ENCODE measurements at places on chromosomes 4 and X.

GRCh38 chr4:82046796-82047195, 327.0 kb downstream of the HNRNPD start:
- no peak for DNase-seq

GRCh38 chr4:125663896-125664767, 349.4 kb downstream of the FAT4 start:
- DNase-seq = no peak

GRCh38 chrX:32745323-32745722, 466.0 kb downstream of the DMD start:
- DNase-seq = no peak

DNA sequence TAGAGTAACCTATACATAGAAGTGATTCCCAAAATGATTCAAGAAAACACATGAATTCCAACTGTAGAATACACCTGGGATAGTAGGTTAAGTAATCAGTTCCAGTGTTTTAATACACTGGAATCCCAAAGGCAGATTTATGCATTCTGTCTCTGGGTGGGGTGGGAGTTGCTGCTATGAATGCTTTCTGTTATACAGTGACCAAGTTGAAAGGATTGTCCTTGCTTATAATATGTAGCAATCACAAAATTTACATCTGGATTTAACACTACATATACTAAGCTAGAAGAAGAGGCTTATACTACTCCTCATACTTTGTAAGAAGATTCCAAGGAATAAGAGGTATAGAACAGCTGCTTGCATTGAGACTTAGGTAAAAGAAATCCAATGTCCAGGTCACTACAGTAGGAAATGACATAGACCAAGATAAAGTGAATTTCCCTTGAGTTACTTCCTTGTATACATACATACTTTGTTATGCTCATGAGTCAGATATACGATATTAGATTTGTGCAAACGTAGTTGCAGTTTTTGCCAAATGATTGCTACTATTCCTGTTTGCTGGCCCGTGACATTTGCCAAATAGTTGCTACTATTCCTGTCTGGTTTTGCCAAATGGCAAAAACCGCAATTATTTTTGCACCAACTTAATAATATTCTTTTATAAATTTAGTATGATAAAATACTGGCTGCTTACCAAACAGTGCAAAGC, 210.5 kb upstream of the DIAPH2 start:
- DNase-seq = no peak

DNA sequence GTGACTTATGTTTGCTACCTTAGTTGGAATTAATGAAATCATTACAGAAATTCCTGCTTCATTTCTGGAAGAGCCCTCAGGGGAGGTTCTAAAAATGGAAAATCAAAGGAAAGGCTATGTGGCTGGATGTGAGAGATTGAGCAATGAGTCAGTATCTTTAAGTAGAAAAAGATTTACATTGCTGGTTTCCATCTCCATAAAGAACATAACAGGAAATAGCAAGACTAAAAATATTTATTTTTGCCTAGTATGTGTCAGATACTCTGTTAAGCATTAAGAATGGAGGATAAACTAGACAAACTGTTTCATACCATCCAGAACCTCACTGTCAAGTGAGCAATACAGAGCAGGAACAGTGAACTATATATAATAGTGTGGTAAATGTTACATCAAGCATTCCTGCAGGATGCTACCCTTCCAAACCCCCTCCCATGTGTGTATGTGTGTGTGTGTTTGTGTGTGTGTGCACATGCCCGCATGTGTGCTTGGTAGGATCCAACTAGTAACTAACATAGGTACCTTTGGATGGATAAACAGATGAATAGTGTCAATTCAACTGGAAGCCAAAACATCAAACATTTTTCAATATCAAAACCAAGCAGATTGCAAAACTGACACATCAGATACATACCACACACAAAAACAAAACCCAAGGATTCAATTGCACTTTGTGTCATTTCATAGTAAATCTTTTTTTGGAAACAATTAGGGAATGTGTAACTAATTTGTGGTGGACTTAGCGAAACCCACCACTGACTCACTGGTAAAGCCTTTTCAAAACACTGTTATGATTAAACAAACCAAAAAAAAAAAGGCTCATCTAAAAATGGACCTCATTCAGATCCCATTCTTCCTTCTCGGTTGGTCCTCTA, 223.4 kb downstream of the SHROOM3 start:
- DNase-seq = peak; percentile 47

- peak; percentile 85 for DNase-seq
Measured at GRCh38 chr4:825063-825970, 612 bp downstream of the CPLX1 start.

DNA sequence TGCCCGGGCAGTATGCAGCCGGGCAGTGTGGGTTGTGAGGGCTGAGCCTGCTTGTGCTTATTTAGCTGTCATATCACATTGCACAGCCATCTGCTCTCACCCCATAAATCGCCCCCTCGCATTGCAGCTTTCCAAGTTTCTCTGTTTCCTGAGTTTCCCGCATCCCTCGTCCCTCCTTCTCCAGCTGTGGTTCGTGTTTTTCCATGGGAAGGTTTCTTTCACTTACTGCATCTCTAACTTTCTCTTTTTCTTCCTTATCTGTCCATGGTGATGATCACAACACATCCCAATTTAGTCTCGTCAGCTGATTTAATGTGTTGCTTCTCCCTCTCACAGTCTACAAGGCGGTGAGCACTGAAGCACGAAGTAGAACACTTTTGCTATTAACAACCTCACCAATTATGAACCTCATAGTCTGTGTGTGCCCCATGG, 118.1 kb downstream of the ENPP6 start:
- no peak for DNase-seq

- DNase-seq = no peak
Measured at GRCh38 chr4:126678618-126679017, 954.1 kb upstream of the INTU start.

DNA sequence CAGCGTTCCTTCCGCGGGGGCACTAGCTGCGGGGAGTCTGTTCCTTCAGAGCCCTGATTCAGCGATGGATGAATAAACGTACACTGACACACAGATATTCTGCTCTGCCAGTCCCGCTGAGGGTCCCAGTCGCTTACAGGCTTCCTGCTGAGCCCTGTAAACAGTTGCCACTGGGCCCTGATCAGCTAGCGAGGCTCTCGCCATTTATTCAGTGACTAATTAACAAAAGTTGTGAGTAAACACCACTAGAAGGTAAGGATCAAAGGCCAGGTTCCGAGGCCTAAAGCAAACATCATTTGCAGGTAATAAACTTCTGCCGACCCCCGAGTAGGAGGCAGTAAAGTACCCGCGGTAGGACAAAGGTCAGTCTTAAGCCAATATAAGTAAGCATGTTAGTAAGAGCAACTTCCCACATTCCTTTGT, 442.6 kb upstream of the GALNT7 start:
- no peak for DNase-seq

GRCh38 chr4:74874753-74875367, 58.1 kb upstream of the PARM1 start:
- peak; percentile 58 for DNase-seq

DNA sequence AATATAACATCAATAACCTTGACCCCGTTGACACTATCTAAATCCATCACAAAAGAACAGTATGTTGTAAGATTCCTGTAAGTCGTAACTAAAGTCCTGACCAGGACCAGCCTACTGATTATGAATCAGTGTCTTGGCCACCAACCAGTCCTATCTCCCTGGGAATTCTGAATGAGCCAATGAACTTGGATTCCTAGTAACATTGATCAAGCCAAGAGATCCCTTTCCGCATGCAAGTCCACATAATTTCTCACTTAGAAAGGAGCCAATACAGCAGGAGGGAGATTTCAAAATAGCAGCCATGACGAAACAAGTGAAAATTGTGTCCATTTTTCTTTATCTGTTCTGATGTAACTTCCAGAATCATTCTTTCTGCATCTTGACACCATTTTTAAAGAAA, 9.5 kb downstream of the XPNPEP2 start:
- peak; percentile 61 for DNase-seq

GRCh38 chrX:115642895-115643530, 82.0 kb downstream of the PLS3 start:
- peak; percentile 35 for DNase-seq

GRCh38 chr4:122577808-122578781, 42.8 kb downstream of the IL21 start:
- DNase-seq = peak; percentile 39

DNA sequence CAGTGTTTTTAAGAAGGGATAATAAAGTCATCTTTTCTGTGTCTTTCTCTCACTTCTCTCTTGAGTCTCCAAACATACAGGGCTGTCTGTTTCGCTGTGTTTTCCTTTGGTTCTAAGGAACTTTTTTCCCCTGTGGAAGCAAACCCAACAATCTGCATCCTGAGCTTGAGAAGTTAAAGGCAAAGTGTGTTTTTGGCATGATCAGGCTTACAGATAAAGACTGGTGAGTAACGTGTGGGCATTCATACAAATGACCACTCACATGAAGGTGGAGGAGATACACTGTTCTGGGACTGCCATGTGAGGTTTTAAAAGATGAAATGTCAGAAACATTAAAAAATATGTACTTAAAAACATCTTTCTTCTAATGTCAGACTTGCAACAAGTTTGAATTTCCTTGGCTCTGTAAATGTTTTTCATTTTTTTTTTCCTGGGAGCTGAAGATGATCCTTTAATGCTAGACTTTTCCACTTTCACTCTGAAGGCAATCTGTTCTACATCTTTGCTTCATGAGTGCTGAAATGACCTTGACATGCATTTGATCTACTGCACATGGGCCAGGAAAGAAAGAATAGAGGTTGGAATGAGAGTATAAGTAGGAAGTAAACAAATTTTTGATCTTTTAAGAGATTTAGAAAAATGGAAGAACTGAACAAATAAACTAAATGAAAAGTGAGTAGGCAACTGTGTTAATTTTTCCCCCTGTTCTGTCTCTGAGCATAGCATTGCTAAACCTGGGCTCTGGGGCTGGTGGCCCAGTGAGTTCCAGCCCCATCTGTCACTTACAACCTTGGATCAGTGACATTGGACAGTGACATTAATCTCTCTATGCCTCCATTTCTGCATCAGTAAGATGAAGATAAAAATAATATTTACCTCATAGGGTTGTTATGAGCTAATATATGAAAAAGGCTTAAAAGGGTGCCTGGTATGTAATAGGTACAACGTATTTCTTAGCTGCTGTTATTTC, 151.1 kb upstream of the TBC1D9 start:
- DNase-seq = no peak

DNA sequence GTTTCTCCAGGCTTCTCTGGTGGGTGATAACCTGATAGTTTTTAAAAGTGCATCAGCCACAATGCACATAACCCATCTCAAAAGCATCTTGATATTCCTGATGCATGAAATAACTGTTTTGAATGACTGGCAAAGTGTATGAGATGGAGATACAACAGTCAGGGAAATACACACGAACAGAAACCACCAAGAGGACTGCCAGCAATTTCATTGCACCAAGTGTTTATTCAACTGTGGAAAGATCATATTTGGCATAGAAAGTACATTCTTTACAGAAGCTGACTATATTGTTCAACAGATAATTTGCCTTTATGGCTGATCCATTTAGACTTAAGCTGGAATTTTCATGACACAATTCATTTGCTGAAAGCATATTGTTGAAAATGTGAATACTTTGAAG, 139.5 kb downstream of the SLIT2 start:
- DNase-seq = no peak

GRCh38 chr4:2686379-2687265, 69.5 kb downstream of the TNIP2 start:
- no peak for DNase-seq

GRCh38 chrX:39011454-39012221, 210.4 kb downstream of the MID1IP1 start:
- DNase-seq = no peak

DNA sequence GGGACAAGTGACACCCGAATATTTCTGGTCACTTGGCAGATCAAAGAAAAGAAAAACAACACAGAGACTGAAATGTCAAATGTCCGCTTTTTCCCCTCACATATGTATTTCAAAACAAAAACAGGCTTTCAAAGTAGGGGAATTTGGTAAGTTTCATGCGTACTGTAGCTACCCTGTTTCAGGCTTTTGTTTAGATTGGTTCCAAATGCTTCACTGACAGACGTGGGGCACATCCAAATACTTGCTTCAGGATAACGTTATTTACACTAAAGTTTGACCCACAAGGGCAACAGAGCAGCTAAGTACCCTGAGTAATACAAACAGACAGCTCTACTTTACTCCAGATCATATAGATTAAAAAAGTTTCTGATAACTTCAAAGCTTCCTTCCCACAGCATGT, 804.5 kb upstream of the POU3F4 start:
- DNase-seq = no peak

DNA sequence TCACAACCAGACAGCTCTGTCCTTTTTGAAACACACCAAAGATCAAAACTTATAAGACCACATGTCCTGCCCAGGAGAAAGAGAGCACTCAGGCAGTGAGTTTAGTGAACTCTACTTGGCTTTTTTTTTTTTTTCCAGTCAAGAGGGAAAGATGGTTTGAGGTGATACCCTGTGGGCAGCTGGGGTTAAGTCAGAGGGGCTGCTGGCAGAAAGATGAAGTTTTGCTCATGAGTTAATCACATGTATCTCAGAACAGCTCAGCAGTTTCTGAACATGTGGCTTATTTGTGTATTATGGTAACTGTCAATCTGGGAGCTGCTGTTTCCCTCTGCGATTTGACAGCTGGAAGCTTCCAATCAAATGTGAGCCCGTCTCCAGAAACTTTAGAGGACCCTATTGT, 56.4 kb upstream of the MAP3K15 start:
- DNase-seq = no peak

DNA sequence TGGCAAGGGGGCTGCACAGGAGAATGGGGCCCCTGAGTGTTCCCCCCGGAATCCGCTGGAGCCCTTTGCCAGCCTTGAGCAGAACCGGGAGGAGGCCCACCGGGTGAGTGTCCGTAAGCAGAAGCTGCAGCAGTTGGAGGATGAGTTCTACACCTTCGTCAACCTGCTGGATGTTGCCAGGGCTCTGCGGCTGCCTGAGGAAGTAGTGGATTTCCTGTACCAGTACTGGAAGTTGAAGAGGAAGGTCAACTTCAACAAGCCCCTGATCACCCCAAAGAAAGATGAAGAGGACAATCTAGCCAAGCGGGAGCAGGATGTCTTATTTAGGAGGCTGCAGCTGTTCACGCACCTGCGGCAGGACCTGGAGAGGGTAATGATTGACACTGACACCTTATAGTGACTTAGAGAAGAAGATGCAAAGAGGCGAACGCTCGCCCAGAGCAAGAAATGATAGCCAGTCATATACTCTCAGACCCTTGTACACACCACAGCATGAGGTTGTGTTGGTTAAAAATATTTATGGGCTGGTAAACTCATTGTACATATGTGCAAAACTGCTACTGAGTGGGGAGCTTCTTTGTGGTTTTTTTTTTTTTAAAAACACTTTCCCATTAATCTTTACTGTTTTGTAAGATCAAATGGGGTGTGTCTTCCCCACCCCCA, 52.5 kb downstream of the JADE1 start:
- no peak for DNase-seq

Data from AG08396 (cell line).